ENCODE measurements at places on chromosomes 3 and 15.

DNA sequence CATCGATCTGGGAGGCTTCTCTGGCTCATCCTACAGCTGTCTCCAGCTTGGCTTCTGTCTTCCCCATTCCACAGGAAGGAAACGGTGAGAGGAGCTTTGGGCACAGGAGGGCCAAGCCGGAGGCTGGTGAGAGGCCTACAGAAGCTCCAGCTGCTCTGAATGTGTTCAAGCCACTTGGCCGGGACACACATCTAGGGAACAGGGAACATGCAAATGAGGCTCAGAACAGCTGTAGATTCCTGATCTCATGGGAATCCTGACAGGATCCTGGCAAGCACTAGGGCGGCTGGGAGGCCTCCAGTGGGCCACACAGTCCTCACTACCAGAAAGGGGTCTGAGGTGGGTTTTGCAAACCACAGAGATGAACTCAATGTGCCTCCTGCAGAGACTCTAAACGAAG is 13.7 kb downstream of the SEMA5B start:
- no peak for DNase-seq

DNA sequence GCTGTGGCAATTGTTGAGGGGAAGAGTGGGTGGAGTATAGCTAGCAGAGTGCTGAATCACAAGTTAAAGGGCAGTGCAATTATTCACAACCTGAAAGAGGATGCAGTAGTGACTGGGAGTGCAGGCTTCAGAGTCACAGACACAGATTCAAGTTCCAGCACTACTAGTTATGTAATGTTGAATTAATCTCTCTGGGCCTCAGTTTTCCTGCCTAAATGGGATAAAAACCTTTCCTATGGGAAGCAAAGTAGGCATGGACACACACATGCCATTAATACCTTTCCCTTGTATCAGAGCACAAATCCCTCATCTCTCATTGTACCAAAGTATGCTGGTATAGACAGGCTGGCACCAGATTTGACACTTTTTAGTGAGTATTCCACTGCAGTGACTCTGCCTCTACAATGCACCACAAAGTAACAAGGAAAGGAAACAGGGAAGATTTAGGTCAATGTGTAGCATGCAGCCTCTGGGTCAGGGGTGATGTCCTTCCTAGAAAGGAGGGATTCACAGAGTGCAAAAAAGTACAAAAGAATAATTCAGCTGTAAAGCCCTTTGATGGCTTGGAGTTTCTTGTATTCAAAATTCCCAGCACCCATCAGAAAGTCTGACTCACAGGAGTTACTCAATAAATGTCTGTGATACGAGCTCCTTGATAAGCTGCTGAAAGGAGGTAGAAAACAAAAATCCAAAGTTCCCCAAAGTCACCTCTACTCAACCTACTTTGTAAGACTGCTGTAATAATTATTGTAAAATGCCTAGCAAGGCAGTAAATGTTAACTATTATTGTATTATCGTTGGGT is 507.5 kb upstream of the TGFBR2 start:
- DNase-seq, result no peak

- no peak for DNase-seq
Observed at GRCh38 chr15:31264559-31265089, 62.0 kb upstream of the KLF13 start.

DNA sequence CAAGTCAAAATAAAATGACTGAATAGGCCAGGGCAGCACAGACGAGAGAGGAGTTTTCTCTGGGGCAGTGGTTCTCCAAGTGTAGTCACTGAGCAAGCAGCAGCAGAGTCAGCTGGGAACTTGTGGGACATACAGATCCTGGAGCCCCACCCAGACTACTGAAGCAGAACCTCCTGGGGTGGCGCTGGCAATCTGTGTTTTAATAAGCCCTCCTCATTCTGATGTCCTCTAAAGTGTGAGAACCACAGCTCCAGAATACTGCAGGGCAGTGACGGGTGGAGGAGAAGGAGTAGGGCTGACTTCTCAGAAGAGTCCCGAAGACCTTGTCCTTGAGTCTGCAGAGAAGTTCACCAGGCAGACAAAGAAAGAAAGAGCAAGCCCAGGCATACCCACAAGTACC is 251.3 kb upstream of the HES1 start:
- DNase-seq, result no peak

DNA sequence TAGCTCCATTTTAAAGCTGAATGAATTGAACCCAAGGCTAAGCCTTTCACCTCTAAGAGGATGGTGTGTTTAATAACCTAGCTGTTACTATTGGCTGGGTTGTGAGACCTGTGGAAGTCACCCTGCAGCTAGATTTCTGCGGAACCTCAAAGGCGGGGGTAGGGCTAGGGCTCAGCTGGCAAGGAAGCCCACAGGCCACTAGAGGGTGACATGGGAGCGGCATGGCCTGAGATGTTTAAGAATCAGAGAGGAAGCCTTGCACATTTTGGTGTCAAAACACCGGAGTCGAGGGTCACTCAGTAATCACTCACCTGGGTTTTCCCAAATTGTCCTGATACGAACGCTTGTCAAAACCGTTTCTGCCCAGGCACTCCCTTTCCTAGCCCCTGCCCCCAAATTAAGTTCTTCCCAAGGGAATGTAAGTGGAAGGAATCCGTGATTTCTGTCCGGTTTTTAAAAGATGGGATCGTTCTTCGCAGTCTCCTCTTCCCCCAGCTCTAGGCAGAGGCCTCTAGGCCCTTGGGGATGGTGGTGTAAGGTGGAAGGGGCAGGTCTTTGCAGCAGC is 3.8 kb upstream of the ACAD9 start:
- peak; percentile 73 for DNase-seq

GRCh38 chr15:70525551-70525950 is 237.8 kb downstream of the UACA start:
- no peak for DNase-seq

GRCh38 chr3:147030274-147030673 is 376.1 kb downstream of the ZIC4 start:
- DNase-seq, result no peak

DNA sequence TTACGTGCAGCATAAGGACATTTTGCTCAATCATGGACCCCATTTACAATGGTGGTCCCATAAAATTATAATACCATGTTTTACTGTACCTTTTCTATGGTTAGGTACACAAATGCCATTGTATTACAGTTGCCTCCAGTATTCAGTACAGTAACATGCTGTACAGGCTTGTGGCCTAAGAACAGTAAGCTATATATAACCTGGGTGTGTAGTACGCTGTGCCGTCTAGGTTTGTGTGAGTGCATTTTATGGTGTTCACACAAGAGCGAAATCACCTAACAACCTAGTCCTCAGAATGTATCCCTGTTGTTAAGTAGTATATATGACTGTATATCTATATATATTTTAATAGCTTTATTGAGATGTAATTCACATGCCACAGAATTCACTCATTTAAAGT is 12.5 kb downstream of the ASB7 start:
- DNase-seq, result no peak

DNA sequence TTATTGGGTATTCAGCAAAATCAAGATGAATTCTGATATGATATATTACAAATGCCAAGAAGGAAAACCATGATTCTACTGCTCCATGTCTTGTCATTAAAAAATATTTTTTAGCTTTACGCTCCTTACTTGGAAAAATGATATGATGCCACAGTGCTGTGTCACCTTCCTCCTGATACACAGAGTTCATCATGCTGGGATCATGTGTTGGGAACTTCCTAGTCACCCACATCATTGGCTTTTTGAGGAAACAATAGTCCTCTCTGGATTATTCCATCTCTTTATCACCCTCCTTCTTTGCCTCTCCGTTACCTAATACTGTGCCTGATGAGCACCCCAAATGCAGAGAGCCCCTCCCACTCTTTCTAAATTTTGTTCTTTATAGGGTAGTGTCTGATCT is 94.3 kb upstream of the PFN2 start:
- DNase-seq, result no peak

DNA sequence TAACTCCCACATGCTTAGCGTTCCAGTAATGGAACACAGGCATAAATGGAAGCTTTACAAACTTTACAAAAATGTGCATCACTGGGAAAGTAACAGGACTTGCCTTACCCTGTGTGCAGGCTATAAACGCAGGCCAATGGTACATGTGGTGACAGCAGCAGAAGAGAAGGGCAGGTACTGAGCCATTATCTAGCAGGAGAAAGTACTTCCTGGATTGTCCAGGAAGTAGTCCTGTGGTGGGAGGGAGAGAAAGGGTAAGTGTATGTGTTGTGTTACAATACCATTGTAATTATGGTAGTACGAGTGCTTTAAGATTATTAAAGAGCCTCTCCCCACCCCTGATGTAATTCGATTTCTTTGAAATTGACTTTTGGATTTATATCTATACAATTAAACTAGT is 5.3 kb downstream of the ATP1B3 start:
- DNase-seq, result no peak

DNA sequence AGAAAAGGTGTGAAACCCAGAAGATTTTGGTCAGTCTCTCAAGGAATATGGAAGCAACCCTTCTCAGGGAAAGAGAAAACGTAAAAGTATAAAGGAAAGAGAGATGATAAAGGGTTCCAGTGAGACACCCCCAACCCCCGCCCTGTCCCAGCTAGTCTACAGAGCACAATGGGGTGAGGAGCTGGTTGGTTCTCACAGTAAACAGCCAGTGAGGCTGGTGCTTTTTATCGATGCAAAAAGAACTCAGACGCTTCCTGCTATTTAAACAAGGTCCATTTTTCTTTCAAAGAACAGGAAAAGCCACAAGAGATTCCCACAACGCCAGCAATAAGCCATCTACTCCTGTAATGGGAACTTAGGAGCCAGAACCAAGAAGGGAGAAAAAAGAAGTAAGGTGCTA is 65.9 kb downstream of the CHAC1 start:
- no peak for DNase-seq

DNA sequence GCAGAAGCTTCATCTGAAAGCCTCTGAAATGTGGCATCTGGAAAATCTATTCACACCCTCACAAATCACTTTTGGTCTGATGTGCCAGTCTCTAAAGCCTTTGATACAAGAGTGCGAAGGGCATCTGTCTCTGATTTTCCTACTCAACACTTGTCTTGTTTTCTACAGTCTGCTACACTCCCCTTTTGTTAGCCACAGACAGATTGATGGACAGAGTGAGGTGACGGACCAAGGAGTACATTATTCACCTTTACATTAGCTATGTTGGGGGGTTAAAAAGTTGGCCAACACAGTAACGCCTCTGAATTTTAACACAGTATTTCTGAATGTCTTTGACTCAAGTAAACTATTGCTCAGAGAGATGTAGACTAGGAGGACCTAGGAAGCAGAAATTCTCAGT is 63.1 kb downstream of the TNIK start:
- no peak for DNase-seq

DNA sequence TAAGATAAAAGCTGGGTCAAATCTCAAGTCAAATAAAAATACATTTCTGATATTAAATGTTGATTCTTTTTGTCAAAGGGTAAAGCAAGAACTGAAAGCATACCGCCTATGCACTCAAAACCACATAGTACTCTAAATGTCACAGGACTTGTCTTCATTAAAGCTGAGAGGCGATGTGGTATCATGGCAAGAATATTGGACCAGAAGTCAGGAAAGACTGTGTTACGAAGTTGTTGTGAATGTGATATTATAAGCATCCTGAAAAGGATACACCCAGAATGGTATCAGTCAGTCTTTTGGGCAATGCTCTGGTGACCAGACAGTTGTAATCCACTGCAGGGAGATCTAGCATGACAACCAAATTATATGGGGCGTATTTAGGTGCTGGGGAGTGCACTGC is 33.8 kb downstream of the TIGIT start:
- DNase-seq, result no peak

- no peak for DNase-seq
Observed at GRCh38 chr3:39209329-39209970, 17.1 kb upstream of the XIRP1 start.

DNA sequence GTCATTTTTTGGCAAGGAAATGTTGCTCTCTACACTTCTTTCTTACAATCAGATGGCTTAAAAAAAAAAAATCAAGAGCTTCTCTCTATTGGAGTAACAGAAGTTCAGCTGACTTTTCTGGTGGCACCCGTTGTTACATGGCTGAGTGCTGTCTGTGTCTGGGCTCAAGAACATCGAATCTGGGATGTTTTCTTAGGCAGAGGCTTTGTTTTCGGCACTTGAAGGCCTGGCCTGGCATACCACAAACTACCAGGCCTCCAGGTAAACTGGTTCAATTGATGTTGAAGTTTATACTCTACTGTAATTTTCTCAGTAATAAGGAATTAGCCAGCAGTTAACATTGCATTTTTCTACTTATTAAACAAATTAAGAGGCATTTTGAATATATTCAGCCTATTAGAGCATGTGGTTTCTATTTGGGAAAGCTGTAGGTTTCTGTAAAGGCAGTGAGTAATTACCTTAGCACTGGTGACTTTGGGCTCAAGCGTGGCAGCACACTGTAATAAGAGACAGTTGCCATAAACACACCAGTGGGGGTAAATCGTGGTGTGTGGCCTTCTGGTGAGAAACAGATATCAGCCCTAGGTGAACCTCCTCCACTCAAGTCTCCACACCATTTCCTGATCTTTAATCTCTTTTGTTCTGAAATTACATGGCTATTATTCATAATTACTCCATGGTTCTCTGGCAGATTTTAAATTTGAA is 544.7 kb downstream of the MECOM start:
- DNase-seq, result no peak

- DNase-seq, result no peak
Observed at GRCh38 chr3:30629746-30630145, 23.3 kb downstream of the TGFBR2 start.

DNA sequence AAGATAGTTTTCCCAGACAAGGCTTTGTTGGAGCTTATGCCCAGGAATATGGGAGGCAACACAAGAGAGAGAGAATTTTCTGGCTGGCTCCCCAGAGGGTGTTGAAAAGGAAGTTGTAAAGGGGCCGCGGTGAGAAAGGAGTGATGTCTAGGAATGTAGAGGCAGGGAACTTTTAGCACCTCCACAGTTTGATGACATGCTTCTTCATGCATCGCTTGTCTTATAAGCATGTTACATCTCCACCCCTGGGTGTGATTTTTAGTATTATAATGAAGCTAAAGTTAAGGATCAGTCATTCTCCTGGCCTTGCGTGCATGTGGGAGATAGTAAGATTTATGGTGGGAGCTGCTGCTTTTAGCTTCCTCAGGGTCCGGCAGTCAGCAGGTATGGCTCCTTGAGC is 32.8 kb upstream of the TF start:
- no peak for DNase-seq

GRCh38 chr15:95911570-95912279 is 418.8 kb upstream of the NR2F2 start:
- DNase-seq, result no peak

- DNase-seq, result no peak
Observed at GRCh38 chr15:69895202-69895601, 202.5 kb downstream of the TLE3 start.

DNA sequence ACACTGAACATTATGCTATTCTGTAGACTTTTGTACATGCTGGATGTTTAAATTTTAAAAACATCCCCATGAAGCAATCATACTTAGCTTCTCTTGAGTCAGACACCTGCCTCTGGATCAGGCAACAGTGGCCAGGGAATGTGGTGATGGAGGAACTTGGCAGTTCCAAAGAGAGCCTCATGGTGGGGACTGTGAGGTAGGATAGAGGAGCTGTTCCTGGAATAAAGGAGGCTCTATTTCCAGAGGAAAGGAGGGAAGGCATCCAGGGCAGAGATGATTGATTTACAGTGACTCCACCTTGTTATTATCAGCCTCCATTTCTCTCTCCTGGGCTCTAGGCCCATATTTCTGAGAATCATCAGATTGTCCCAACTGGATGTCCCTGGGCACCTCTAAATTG is 35.0 kb upstream of the ABHD17C start:
- DNase-seq, result peak; percentile 66

Measured in Calu3 (cell line).